ENCODE measurements at places on chromosomes 13 and 19. TPM values are rescaled to one million over a fixed set of nuclear protein-coding genes. Genes with fewer than 3 reads are reported as not detected.

Gene SMAD9
- total RNA-seq: 4.7 TPM

Gene DZIP1
- total RNA-seq: 34.0 TPM

Gene KASH5
- not detected for total RNA-seq

GRCh38 chr13:51420681-51421490, 31.9 kb downstream of the INTS6 start:
- DNase-seq: no peak

- DNase-seq: no peak
Observed at GRCh38 chr13:28558567-28558966, 63.6 kb upstream of the FLT1 start.

GRCh38 chr19:30070968-30071632, 129.1 kb downstream of the URI1 start:
- DNase-seq: peak; percentile 48

All from osteoblast (primary cell).